Stimulated activated CD8-positive, alpha-beta memory T cell treated with anti-CD3 and anti-CD28 coated beads, Interleukin-7, amount 100 ng/mL, for 48 hours (primary cell): ENCODE measurements at places on chromosomes 2 and 18.

DNA sequence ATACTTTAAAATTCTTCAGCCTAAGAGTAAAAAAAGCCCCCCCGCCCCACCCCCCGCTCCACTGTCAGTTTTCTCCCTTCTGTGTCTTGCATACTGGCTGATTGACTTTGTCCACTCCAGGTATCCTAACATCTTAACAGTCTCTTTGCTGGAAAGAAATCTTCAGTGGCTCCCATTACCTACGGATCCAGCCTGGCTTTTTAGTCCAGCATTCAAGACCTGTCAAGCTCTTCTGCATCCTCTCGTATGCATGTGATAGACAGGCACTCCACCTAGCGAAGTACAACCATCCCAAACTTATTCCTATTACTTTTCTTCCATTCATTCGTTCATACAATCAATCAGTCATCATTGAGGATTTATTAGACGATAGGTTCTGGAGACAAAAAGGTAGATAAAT lies 288.1 kb downstream of the MYCN start:
- DNase-seq, result no peak

GRCh38 chr18:9694174-9694573 lies 13.9 kb upstream of the RAB31 start:
- DNase-seq, result no peak

DNA sequence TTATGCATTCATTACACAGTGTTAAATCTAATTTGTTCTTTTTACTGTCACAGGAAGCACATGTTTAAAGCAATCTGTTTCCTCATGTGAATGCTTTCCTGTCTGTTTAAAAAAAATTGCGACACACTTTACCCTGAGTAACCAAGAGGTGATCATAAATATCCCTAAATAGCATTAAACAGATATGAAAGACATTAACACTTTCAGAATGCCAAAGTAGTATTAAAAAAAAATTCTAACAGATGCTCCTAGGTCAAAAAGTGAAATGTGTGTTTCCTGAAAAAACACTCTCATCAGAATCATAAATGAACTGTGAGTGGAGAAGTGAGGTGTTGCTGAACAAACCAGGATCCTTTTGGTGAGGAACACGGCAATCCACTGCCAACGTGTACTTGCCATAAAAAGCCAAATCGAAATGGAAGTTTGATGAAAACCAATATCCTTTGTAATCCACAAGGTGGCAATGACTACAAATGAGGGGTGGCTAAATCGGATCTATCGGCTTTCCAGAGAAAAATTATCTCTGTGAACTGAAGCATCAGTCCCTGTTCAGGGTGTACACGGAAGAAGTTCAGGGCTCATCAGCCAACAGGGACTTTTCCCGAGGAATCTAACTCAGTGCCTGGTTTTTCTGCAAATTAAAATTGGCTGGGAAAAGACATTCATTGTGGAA lies 248.9 kb downstream of the TCF4 start:
- no peak for DNase-seq

DNA sequence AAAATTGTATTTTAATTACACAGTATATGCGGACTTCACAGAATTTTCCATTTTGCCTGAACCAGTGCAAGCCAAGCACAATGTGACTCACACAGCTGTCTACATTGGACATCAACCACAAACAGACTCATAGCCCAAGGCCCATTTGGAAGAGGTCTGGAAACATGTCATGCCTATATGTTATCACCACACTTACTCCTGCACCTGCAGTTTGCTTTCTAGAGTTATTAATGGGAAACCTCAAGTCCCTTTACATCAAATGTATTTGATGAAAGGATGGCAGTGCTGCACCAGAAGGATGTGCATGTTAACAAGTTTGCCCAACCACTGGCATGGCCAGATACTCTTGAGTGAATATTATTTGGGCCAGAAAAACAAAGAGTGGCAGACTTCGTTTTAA lies 548.9 kb upstream of the CDH2 start:
- DNase-seq, result no peak

DNA sequence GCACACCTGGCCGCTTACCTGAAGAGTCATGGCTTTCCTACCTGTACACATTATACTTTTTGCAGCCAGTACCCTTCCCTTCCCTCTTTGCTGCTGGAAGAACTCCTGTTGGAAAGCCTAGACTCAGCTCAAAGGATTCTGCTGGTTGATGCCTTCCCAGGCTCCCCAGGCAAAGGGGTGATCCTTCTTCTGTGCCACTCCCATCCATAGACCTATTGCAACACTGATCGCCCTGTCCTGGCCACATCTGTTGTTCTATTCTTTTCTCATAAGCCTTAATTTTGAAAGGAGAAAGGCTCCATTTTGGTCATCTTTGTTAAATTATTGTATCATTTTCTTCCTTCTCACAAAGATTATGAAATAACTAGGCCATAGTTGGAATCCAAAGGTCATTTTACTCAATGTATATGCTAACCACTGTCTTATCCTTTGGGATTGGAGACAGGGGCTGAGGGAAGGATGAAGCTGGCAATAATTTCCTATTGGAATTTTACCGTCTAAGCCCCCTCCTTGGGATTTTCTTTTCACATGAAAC lies 3.4 kb upstream of the PRKCE start:
- DNase-seq, result no peak

GRCh38 chr18:74476140-74476539 lies 19.0 kb upstream of the DIPK1C start:
- no peak for DNase-seq

DNA sequence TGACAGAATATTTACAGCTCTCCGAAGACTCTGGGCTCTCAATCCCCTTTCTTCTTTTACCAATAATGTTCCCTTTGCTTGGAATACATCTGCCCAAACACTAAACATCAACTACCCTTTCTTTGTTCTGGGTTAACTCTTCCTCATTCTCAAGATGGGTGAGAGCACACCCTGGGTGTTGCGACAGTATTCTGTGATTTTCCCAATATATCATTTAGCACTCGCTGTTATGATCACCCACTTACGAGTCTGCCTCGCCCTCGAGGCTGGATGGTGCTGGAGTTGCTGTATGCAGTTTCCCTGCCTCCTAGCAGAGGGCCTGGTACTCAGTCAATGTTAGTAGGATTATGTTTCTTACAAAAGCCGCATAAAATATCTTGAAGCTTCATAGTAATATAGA lies 93.2 kb downstream of the SOCS6 start:
- no peak for DNase-seq

DNA sequence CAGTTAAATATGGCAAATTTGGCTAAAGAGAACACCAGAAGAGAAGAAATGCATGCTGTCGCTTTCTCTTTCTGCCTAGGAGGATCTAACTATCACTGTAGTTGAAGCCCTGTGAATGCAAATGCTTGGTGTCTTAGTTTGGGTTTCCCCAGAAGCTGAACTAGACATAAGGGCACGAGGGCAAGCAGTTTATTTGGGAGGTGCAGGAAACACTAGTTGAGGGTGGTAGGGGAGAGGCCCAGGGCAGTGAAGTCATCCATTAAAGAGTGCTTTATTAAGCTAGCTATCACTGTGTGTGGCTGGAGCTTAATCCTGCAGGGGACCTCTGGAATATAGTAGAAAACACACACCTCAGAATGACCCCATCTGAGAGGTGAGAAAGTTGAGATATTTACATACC lies 639.8 kb upstream of the ZEB2 start:
- no peak for DNase-seq
